Urinary bladder (tissue), 4 donors: ENCODE measurements at places on chromosomes 11 and 22.

- DNase-seq, result peak; percentile 49
These were observed 303.8 kb downstream of the NTM start for GRCh38 chr11:131674051-131674755.

GRCh38 chr11:20064961-20065405, 95.3 kb downstream of the DBX1 start:
- no peak for DNase-seq

DNA sequence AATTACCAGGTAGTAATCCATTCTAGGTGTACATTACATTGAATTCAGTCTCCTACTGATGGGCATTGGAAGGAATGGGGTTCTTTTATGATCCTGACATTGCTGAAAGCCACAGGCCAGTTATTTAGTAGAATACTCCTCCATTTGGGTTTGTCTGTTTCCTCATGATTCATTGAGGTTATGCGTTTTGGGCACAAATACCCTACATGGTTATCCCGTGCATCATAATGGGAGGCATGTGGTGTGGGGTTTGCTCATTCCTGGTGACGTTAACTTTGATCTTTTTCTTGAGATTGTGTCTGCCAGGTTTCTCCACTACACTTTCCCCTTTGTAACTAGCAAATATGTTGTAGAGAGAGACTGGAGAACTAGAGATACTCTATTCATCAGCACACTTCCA, 5.5 kb downstream of the FOLR3 start:
- no peak for DNase-seq

DNA sequence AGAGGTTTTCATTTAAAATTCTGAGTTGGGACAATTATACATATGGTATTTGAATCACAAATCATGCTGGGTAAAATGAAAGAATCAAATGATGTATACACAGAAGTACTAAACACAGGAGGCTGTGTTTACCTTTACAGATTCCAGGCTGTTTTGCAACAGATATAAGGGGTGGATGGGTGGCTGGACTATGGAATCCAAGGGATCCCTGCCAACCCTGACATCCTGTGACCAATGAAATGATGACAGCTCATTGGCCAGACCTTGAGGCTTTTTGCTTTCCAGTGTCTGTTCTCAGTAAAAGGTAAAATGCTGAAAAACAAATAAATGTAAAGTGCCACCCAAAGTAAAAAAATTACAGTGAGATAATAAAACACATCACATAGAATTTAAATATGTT, 3.3 kb upstream of the DDI1 start:
- DNase-seq, result peak; percentile 5

- no peak for DNase-seq
These were observed 72.2 kb downstream of the PDHX start for GRCh38 chr11:34988294-34989255.

GRCh38 chr11:35061516-35062440, 77.2 kb upstream of the CD44 start:
- DNase-seq, result peak; percentile 42

DNA sequence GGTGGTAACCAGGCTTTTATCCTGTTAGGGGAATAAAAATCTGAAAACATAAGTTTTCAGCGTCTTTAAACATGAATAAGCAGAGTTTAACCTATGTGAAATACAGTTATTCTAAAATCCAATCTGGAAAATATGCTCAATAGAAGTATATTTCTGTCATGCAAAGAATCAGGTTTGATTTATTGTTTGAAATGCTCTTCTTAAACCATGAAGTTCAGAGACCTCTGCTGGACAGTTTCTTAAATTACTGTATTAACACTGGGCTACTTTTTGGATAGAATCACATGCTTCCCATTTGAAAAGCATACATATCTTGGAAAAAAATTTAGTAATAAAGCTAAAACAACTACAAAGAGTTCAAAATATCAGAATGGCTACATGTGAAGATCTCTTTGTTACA, 25.4 kb downstream of the APIP start:
- DNase-seq, result peak; percentile 20

DNA sequence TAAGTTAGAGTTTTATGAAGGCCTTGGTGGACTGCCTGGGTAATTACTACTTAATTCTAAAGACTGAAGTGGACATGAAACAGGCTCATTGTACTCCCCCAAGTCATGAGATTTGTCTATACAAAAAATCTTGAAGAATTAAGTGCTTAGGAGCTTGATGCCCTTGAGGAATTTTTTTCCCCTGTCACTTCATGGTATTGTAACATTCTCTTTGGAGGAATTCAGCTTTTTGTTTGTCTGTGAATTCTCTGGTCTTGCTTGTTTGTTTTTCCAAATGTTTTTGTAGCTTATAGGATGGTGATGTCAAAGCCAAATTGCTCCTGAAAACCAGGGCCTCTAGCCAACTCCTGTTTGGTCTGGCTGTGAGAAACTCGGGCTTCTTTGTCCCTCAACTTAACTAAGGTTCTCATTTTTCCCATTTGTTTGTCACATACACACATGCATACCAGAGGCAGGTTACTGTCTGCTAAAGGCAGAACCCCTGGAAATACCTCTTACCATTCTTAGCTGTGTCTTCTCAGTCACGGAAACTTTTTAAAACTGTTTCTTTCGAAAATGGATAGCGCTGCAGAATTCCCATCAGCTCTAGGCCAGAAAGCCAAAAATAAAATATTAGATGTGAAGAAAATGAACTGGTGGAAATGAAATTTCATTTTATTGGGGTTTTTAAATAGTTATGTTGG, 66.9 kb downstream of the AMOTL1 start:
- no peak for DNase-seq

- no peak for DNase-seq
These were observed 313.5 kb downstream of the MIAT start for GRCh38 chr22:26970809-26971394.

- DNase-seq, result no peak
These were observed 306.6 kb downstream of the BUD13 start for GRCh38 chr11:116466191-116466590.

GRCh38 chr11:130314750-130315285, at the start of gene ZBTB44:
Gene ZBTB44 (minus strand): TSS chr11:130314917. CDS start chr11:130261873, 53,044 bp downstream.
- peak; percentile 81 for DNase-seq

- DNase-seq, result no peak
These were observed 5.2 kb downstream of the KCNJ5 start for GRCh38 chr11:128896356-128896755.

DNA sequence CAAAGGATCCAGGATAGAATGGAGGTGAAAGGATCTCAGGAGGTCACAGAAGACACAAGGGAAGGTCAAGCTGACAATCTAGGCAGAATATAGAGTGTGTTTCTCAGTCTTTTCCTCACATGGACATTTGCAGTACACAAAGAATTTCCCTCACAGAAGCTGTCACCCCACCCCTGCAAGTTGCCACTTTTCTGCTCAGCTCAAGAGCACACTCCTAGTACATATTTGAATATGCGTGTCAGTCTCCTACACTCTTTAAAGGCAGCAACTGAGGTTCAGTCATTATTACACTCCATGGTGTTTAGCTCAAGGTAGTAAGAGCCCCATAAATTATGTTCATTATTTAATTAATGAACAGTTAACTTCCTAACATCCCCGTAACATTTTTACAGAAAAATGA, 59.1 kb downstream of the ETS1 start:
- no peak for DNase-seq

GRCh38 chr11:64276653-64277431, 7.6 kb downstream of the BAD start:
- DNase-seq, result no peak

GRCh38 chr22:43990044-43990443, 34.1 kb upstream of the PARVB start:
- no peak for DNase-seq

- DNase-seq, result no peak
These were observed 87.7 kb upstream of the AKIP1 start for GRCh38 chr11:8823174-8823742.

DNA sequence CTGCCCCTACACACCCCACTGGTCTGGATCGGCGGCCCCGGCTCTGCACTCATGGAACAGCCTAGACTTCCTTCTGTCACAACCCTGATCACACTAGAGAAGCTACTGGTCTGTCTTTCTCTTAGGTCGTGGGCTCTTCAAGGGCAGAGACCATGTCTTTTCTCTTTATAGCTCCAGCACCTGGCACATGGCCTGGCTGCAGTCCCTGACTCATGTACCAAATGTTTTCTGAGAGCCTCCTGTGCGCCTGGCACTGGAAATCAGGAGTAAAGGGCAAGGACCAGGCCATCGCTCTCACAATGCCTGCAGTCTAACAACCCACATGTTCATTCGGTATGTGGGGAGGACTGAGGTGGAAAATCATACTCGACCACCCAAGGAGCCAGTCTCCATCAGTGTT, 7.5 kb downstream of the ASCC2 start:
- DNase-seq, result no peak

DNA sequence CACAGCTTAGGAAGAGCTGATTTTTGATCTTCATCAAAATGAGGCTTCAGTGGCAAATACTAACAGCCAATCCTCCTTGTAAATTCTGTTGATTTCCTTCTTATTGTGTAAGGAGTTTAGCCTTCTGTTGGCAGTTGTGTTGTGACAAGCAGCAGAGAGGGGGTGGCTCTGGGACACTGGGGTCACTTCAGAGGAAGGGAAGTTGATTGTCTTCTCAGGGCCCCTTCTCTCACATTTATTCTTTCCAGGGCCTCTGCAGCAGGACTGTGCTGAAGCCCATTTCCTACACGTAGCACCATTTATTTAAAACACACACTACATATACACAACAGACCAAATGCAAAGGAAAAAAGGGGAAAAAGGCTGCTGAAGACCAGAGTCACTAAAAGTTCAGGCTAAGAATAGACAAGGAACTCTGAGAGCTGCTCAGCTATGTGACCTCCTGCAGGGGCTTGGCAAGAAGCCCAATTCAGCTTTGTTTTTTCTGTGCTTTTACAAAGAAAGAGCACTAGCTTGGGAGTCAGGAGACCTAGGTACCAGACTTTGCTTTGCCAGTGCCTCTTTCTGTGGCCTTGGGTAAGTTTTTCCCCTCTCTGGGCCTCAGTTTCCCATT, 28.3 kb upstream of the UPB1 start:
- DNase-seq, result peak; percentile 26

DNA sequence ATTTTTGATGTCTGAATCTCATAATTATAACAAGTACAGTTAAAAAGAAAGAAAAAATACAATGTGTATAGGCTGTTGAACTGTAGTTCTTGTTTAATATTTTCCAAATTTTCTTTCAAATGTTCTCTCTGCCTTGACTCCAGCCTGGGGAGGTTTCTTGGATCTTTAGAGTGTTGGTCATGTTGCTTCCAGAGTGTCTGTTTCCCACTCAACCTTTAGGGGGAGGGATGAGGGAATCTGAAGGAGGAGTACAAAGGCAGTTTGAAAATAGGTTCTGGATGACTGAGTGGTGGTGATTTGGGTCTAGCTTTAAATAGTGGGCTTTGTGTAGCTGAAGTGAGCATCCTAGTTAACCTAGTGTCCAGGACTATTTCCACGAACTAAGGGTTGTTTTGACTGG, 2.0 kb downstream of the CTNND1 start:
- DNase-seq, result no peak

DNA sequence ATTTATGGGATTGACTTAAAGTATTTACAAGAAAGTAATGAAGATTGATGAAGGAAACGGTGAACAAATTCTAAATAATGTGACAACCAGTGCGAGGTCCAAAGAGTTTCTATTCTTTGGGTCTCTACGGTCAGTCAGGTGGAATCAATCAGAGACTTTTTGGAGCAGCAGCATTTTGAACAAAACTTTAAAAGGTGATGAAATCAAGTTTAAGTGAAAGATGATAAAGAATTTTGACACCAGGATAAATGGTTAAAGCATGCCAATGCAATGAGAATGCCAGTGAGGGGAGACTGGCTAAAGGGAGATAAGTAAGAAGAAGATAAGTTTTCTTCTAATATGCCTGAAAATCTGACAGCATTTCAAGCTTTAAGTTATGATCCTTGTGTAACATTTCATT, 67.9 kb downstream of the DCUN1D5 start:
- DNase-seq, result no peak

DNA sequence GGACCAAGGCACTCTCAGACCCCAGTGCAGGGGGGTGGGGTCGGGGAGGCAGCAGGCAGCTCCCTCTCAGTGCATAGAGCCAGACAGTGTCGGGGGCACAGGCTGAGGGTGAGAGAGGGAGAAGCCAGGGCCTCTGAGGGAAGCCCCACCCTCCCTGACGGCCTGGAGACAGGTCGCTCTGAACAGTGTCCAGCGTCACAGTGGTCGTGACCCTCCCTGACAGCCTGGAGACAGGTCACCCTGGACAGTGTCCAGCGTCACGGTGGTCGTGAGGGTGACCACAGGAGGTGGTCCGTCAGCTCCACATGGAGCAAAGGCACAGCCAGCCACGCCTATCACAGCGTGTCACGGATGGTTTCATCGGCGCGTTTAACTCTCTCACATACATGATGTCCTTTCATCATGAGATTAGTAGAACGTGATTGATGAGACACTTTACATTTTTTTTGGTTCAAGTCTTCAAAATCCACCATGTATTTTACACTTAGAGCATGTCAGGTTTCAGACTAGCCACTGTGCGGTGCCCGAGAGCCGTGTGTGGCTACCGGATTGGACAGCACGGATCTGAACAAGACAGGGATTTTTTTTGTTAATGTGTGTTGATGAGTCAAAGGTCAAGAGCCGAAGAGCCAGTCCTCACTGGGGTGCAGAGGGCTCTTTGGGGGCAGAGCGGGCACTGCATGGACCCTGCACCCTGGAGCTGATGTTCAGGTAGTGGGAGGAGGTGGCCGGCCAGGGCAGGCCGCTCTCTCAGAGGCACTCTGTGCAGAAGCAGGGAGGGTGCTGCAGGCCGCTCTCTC, 23.9 kb upstream of the PANX2 start:
- no peak for DNase-seq

DNA sequence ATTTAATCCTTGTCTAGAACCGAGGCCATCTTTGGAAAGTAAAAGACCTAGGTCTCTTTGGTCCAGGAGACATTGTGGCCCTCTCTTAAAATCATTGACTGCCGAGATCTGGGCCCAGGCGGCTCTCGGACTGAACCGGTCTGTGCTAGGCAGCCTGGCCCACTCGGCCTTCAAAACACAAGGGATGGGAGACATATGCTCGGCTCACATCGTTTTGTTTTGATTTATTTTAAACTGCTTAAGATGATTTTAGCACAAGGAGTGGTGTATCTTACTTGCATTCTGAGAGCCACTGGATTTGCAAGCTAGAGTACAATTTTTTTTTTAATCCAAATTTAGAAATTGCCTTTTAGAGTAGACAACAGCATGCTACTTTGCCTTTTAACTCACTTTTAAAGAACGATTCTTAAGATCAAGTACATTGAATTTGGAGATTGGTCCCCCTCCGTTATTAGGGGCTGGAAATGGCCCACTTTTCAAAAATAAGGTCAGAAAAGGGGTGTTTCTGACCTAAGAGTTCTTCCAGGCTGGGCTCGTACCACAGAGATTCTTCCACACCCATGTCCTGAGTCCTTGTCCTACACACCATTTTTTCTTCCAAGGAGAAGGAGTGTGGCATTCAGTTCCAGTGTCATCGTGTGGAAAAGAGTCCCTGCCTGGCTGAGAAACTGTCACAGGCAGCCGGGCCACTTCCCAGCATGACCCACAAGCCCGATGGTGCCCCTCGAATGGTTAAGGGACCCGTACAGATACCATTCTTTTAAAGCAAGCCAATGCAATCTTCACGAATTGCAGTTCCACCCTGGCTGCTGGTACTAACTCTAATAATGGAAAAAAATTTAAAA, 80.5 kb upstream of the WNT7B start:
- DNase-seq, result no peak
